ENCODE measurements at places on chromosomes 11 and 22. TPM values are rescaled to one million over a fixed set of nuclear protein-coding genes. Genes with fewer than 3 reads are reported as not detected.
A peak's percentile ranks its signal among the peaks of the same experiment; 100 is the strongest.

BBOX1 gene
- total RNA-seq = not detected

DNA sequence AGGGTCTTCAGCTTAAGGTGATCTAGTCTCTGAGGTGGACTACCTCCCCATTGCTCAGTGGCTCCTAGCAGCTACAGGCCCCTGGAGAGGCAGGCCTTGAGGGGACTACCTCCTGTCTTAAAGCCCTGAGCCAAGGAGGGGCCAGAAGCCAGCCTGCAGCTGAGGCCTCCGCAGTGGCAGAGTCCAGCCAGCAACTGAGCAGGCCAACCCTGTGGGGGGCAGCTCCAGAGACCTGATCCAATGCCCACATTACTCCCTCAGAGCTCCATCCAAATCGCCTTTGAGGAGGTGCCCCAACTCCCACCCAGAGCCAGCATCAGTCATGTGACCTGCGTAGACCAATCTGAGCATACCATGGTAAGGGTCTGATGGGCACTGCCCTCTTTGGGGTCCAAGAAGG lies 2.7 kb downstream of the C2CD2L start:
- no peak for DNase-seq

GRCh38 chr11:11946878-11947277 lies 61.5 kb downstream of the DKK3 start:
- no peak for DNase-seq

DNA sequence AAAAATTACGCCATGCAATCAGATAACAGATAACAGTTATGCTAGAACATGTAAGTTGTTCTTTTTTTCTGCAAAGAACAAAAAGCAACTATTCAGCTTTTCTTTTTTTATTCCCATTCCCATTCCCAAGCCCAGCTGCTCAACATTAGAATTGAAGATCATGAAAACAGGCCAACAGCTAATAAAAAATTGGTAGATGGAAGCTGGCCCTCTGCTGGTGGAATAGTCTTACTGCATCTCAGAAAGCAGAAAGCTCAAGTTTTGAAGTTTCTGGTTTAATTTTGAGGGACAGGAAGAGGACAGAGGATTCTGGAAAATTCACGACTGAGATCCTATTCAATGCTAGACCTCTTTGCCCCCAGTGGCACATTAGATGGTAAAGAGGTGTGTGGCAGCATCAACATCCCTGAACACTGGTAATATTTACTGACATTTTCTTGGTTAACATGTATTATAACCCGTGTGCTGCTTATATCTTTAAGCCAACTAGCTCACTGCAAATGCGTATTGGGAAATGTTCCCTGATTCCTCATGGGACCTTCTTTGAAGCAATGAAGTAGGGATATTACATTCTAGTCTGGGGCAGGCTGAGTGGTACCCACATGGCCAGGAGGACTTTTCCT lies 591.2 kb downstream of the OPCML start:
- DNase-seq = peak; percentile 28
